ENCODE measurements at places on chromosomes 16 and 17.

- no peak for DNase-seq
Measured at GRCh38 chr16:75918109-75918508, 191.8 kb upstream of the CPHXL start.

DNA sequence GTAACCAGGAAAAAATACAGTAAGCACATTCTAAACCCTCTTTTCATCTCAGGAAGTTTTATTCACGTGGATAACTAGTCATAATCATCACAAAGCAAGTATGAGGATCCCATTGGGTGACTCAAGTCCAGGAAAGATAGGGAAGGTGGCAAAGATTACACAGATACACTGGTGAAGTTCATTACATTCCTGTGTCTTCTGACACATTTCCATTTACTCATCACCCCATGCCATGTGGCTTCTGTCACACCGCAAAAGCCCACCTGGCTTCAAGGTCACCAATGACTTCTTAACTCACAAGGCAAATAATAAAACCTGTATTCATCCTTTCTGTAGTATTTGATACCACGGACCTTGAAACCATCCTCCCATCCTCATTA, 17.0 kb downstream of the HS3ST3A1 start:
- DNase-seq: no peak

- no peak for DNase-seq
Measured at GRCh38 chr17:49239963-49240362, 9.4 kb upstream of the PHOSPHO1 start.

DNA sequence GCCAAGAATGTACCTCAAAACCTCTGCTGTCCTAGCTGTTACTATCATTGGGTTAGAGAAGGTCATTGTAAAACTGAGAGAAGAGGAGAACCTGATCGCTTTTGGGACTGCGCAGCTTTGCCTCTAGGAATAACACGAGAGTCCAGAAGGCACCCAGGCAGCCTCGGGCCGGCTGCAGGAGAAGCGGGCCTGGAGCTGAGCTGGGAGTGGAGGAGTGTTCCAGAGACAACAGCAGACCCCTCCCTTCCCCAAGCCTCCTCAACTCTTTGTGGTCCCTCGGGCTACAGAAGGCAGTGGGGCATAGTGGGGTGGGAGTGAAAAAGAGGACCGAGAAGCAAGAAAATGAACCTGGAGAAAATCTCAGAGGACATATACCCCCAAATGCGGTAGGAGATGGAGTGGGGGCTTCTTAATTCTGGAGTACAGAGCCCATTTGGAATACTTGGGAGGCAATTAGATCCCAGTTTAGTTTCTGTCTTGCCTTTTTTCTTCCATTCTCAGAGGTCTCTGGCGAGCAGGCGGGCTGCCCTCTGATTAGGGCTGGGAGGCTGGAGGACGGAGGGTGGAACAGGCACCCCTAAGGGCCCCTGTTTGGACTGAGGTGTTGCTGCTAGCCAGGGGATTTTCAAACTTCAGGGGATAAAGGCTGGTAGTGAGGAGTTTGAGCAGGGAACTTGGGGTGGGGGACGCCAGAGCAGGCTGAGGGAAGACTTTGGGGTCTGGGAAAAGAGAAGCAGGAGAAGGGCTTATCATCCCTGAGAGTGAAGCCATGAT, 13.3 kb upstream of the HOXB2 start:
- no peak for DNase-seq

DNA sequence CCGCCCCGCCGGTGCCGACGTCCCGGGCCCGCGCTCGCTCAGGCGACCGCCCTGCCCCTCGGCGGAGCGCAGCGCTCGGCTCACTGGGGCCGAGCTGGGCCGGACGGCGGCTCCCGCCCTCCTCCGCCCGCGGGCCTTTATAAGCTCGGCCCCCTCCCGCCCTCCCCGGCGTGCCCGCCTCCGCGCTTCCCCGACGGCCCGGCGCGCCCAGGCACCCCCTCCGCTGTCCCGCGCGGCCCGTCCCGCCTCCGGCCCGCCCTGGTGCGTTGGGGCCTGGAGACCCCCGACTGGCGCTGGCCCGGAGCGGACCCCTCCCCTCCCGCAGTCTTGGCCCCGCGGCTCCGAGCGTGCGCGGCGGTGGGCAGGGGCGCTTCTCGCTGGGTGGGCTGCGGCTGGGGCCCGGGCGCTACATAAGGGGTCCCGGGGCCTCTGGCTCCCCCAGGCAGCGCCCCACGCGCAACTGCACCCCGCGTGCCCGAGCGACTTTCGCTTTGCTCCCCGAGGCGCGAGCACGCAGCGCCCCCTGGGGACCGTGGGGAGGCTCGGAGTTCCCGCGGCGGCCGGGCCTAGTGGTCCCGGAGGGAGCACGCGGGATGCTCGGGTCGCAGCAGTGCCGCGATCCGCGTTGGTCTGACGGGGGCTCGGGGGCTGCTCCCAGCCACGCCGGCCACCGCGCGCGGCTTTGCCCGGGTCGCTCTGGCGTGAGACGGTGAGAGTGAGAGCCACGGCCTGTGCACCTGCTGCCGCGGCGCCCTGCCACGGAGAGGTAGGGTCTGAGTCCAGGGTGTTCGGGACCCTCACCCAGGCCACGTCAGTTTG, at the start of gene PIEZO1:
Gene PIEZO1, minus strand, starts transcription at position 115 of the 819 bp plus-strand sequence. CDS start 256 bp downstream, outside the sequence.
- DNase-seq: peak; percentile 74

GRCh38 chr16:47519037-47519436, 57.9 kb downstream of the PHKB start:
- no peak for DNase-seq

DNA sequence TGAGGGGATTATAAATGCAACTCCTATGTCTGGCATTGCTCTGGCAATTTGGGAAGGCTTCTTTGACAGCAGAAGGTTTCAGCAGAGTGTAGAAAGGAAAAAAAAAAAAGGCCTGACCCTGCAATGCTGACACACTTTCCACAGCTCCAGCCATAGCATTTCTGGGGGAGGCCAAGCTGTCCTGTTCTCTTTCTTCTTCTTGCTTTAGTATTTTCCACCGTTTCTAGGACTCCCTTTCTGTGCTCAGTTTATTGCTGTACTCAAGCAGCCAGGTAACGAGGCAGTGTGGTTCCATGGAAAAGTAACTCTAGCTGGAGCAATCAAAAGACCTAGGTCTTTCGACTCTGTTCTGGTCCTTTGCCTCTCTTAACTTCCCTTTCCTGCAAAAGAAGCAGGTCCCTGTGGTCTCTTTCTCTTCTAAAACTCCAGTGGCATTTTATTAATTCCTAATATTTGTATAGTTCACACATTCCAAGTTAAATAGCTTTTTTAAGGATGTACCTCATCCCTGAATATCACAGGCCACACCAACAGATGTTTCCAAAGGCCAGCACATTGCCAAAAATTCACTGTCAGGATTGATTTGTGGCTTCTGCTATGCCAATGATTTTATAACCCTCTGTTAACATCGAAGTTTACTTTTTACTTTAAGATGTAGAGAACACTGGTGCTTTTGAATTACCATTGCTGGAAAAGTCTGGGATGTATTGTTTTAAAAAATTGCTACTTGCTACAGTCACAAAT, 90.3 kb upstream of the BCAR1 start:
- no peak for DNase-seq

DNA sequence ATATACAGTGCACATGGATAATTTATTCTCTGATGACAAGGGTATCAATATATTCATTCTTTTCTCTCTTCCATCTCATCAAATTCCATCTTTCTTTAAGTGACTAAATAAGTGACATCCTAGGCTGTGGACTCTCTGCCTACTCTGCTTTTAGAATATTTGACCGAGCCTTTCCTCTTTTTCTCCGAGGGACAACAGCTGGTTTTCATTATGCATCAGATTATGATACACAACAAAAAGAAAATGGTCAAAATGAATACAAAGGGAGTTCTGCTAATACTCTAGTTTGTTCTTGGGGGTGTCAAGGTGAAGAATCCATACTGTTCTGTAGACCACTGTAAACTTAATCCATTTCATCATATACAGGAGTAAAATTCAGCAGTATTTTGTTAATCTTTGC, 942.6 kb downstream of the KCNJ2 start:
- no peak for DNase-seq

DNA sequence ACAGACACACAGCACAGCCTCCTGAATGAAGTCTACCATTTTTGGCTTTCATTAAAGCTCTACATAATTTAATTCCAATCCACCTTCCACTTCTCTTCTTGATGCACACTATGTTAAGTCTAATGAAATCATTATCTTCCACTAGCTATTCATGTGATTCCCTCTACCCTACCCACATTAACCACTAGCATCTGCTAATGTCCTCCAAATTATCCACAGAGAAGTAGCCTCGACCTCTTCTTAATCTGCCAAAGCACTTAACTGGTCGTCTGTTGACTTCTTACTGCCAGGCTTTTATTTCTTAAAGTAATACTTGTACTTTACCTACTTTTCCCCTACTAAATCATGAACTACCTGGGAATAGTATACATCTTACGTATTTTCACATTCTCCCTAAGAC, 91.8 kb downstream of the NCOR1 start:
- DNase-seq: no peak

- no peak for DNase-seq
Measured at GRCh38 chr17:79043191-79043930, 19.4 kb downstream of the C1QTNF1 start.

- no peak for DNase-seq
Measured at GRCh38 chr16:982145-983043, 824 bp downstream of the SOX8 start.

- peak; percentile 87 for DNase-seq
Measured at GRCh38 chr17:82153745-82154375, 55.8 kb upstream of the FASN start.

DNA sequence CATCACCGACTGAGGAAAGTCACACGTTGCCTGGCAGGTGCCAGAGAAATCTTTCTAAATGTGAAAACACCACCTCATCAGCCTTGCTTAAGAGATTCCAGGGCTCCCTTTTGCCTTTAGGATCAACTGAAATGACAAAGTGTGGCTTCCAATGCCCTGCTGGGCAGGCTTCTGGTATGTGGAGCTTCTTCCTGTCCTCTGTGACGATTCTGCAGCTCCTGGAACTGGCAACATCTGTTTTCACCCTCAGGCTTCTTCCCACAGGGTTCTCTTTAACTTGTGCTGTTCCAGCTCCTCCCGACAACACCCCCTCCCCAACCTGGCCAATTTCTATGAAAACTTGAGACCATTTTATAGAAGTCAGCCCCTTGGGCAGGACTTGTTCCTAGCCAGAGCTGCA, 4.8 kb upstream of the ZDHHC1 start:
- DNase-seq: no peak

- DNase-seq: no peak
Measured at GRCh38 chr17:28598389-28598788, 436 bp downstream of the SPAG5 start.

DNA sequence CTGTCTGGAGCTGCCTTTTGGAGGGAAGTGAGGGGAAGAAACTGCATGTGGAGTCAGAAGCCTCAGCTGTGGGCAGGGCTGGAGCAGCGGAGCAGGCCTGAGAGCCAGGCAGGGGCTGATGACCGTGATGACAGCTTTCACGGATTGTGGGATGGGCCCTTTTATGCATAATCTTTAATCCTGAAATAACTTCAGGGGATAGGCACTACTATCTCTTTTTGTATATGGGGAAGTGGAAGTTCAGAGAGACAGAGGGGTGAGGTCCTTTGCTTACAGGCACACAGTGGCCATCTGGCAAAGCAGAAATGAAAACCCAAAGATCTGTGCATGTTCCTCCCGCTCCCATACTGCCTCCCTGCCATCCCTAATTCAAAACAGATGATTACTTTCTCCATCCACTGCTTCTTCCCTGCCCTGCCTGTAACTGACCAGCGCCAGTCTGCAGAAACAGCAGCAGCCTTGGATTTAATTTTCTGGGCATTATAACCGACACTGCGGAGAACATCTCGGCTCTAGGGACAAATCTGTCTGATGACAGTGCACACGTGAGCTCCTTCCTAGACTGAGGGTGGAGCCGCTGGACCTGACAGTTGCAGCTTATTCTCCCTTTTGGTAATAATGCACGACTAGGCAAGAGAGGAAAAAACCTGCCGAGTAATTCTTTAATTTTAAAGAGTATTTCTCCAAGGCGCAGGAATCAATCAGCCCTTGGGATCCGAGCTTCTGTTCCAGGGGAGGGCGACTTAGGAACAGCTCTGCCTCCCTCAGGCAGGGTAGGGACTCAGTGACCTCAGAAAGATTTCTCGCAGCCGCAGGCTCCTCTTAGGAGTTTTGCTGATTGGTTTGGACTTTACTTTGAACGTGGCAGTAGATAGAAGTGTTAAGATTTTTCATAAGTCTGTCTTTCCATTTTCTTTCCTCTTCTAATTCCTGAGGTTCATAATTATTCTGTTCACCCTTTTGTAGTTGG, 95.4 kb downstream of the UTP18 start:
- DNase-seq: no peak

DNA sequence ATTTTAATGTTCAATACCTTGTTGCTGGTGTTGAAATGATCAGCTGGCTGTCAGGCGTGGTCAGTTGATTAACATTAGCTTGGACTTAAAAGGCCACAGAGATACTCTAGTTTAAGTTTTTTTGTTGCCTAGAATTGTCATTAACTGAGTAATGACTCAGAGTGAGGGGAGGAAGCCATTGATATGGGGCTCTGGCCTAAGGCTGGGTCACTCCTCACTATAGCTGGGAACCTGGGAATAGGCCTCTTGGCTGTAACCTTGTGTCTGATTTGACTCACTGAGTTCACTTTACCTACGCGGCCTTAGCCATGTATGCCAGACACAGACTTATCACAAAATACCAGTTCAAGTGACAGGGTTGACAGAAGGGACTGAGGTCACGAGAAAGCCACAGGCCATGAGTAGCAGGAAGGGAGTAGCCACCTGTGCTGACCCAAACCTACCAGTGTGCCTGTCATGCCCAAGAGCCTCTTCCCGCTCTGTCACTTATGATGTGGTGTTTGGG, 37.9 kb upstream of the ADCY7 start:
- DNase-seq: no peak

GRCh38 chr16:57760357-57761160, 25.0 kb downstream of the KATNB1 start:
- no peak for DNase-seq

- no peak for DNase-seq
Measured at GRCh38 chr17:29444589-29444988, 54.4 kb downstream of the TAOK1 start.

GRCh38 chr17:49055181-49055927, 58.2 kb downstream of the IGF2BP1 start:
- no peak for DNase-seq

- no peak for DNase-seq
Measured at GRCh38 chr16:49811644-49812334, 44.1 kb downstream of the ZNF423 start.

- DNase-seq: no peak
Measured at GRCh38 chr16:685967-686366, 1.8 kb upstream of the JMJD8 start.

DNA sequence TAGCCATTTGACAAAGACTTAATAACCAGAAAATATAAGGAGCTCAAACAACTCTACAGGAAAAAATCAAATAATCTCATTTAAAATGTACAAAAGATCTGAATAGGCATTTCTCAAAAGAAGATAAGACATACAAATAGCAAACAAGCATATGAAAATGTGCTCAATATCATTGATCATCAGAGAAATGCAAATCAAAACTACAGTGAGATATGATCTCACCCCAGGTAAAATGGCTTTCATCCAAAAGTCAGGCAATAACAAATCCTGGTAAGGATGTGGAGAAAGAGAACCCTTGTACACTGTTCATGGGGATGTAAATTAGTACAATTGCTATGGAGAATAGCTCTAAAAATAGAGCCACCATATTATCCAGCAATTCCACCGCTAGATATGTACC, 43.1 kb downstream of the HSD17B2 start:
- DNase-seq: no peak
